Hematopoietic multipotent progenitor cell treated with erythropoietin and hydrocortisone succinate and interleukin-3 and kit ligand, for 4 days (in vitro differentiated cells): ENCODE measurements at places on chromosomes 12 and 14.

GRCh38 chr12:122004633-122005071 is 17.0 kb upstream of the BCL7A start:
- DNase-seq: no peak

GRCh38 chr12:100020370-100020769 is 35.6 kb upstream of the ANKS1B start:
- DNase-seq: no peak

- no peak for DNase-seq
Measured at GRCh38 chr12:93427779-93428564, 13.8 kb downstream of the UBE2N start.

- no peak for DNase-seq
Measured at GRCh38 chr12:105861227-105861626, 277.5 kb downstream of the NUAK1 start.

GRCh38 chr12:55728186-55728938 is 447 bp downstream of the CD63 start:
- peak; percentile 77 for DNase-seq

DNA sequence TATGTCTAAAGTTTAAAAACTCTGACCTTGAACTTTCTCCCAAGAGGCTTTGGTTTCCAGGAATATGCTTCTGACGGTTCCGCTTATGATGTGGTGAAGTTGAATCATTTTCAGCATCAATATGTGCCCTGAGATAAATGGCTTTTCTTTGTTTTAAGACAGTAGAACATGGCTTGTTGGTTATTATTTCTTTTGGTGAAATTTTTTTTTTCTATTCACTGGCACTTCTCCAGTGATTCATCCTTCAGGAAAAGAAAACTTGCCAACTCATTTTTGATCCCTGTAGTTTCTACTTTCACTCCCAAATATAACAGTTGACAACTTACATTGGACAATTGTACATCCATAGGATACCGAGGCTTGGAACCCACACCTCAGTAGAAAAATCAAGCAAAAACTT is 1301.2 kb upstream of the FLRT2 start:
- no peak for DNase-seq

- no peak for DNase-seq
Measured at GRCh38 chr12:58026426-58026825, 85.1 kb downstream of the ATP23 start.

GRCh38 chr14:64572386-64573104 is 22.8 kb downstream of the PPP1R36 start:
- peak; percentile 73 for DNase-seq

DNA sequence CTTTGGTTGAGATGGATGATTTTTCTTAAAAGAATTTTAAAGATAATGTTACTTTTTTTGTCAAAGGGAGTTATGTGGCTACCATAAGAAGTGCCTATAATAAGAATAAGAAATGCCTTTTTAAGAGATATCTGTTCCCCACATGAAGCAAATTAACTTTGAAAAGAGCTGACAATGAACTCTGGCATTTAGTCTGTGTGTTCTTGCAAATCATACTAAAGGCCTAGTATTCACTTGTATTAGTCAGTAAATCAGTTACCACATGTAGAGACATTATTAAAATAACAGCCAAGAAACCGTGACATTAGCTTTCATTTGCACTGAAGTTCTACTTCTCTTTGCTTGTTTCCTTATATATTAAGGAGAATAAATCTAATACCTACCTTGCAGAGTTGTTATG is 296.3 kb downstream of the CCDC91 start:
- DNase-seq: no peak

DNA sequence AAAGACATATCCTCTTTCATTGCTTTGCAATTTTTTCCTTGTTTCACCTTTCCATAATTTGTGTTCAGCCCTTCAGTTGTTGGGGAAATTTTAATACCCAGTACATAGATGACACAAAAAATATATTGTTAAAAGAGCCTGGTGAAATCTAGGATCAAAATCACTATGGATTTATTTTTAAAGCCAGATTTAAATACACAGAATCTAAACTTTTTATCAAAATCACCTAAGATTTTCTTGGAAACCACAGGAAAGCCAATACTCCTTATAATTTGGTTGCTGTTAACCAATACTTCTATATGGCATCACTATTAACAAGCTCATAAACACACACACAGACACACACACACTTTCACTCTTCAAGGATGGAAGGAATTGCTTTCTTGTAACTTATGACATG is at the start of gene TAS2R20:
TSS of gene TAS2R20 (minus strand) at position 101 of the 400 bp plus-strand sequence. CDS start 429 bp downstream, outside the sequence.
- no peak for DNase-seq
